ENCODE measurements at places on chromosomes 5 and 9. TPM values are rescaled to one million over a fixed set of nuclear protein-coding genes. Genes with fewer than 3 reads are reported as not detected.

BASP1 gene
- total RNA-seq, result 0.94 TPM

LCP2 gene
- total RNA-seq, result 444 TPM

DNA sequence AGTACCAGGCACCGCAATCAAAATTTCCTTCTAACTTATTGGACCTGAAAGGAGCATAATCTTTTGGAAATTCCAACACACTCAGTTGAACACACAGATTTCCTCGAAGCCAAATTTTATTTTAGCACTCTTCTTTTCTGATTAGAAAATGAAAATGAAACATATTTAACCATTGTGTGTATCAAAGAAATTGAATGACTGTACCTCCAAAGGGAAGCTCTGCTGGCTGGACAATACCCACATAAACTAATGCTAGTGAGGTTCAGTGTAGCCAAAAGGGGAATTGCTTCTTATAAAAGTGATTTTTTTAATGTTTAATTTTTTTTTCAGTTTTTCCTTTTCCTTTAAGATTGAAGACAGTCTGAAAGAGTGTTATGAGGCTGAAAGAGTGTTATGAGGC, 239.6 kb upstream of the NREP start:
- peaks cover 3% of the 10 kb centered on the region for H3K27me3 ChIP-seq
- no peaks in the 10 kb centered on the region for H3K4me1 ChIP-seq
- no peak overlapping the region for H3K27ac ChIP-seq
- H3K36me3 ChIP-seq, result no peaks in the 10 kb centered on the region

ZBED3 gene
- total RNA-seq, result 3.6 TPM

- H3K36me3 ChIP-seq, result no peaks in the 10 kb centered on the region
- no peak for DNase-seq
- H3K4me3 ChIP-seq, result no peak overlapping the region
- H3K27me3 ChIP-seq, result peaks cover 12% of the 10 kb centered on the region
- H3K4me1 ChIP-seq, result peaks cover 7% of the 10 kb centered on the region
- H3K27ac ChIP-seq, result no peak overlapping the region
These were observed 17.1 kb upstream of the CAST start for GRCh38 chr5:96645091-96645490.
